ENCODE measurements at places on chromosomes 1 and 21.
A peak's percentile ranks its signal among the peaks of the same experiment; 100 is the strongest.

DNA sequence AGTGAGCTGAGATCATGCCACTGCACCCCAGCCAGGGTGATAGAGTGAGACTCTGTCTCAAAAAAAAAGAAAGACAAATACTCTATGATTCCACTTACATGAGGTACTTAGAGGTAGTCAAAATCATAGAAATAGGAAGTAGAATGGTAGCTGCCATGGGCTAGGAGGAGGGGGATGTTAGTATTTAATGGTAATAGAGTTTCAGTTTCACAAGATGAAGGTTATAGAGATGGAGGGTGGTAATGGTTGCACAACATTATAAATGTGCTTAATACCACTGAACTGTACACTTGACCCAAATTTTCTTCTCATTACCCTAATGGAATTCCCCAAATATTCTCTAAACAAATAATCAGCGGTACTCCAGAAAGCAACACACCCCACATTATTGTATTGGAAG is 12.8 kb downstream of the EIF2B3 start:
- DNase-seq = no peak

DNA sequence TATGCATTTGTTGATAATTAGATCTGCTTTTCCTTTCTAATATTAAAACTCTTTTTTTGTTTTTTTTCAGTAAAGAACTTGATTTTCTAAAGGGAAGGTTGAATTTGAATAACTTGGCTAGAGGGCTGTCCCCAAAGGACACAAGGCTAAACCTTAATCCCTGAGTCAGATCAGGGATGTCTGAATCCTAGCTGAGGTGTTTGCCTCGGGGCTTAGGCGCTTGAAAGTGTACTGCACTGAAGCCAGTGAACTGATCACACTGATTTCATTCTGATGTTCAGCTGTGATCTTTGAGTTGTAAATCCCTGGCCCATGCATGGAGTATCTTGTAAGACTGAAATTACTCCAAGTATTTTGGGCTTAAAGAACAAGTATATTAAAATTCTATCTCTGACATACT is 42.8 kb downstream of the MTR start:
- no peak for DNase-seq

- DNase-seq = no peak
Measured at GRCh38 chr1:226960256-226960655, 20.2 kb downstream of the COQ8A start.

DNA sequence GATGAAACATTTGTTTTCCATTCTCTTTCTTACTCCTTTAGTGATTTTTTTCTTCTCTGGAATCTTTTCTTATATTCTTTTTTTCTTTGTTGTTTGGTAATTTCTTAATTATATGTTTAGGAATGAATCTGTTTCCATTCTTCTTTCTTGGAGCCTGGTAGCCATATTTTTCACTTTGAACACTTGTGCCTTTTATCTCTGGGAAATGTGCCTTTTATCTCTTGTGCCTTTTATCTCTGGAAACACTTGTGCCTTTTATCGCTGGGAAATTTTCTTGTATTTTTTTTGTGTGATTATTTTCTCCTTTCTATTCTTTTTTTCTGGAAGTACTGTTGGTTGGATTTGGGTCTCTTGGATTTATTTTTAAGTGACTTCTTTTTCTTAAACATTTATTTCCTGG is 118.2 kb downstream of the LEPR start:
- no peak for DNase-seq

DNA sequence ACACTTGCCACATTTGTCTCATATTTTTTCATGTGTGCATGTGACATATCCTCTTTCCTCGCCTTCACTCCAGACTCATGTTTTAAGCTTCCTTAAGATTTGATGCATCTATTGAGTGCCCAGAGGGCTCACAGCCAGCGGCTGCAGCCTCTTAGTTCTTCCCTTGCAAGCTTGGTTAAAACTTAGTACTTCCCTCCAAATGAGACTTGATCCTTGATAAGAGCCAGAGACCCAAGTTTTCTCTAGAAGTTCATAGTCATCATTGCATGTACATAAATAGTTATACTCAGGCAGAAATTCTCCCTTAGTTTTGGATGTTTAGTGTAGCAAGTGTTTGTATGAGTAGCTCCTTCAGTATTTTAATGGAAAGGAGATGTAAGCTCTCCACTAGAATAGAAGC is 337.6 kb upstream of the B3GALT2 start:
- DNase-seq = no peak

- DNase-seq = no peak
Measured at GRCh38 chr1:51989582-51990477, 670 bp downstream of the RAB3B start.

GRCh38 chr1:220283625-220284024 is 11.4 kb upstream of the RAB3GAP2 start:
- DNase-seq = no peak

DNA sequence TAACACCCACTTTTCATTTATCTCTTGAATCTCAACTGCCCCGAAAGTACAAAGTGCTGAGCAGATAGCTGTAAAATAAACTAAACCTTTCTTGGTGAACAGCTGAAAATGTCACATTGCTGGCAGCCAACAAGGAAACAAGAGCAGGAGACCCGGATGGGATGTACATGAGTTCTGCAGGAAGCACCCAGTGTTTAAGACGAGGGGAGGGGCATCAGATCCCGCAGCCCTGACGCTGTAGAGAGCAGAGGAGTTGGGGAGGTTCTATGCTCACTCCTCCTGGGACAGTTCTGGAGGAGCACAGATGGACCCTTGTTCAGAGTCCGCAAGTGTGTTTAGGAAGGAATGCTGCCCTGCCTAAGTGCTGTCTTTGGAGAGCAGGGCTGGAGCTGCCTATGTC is 32.0 kb upstream of the EPHA8 start:
- DNase-seq = no peak

DNA sequence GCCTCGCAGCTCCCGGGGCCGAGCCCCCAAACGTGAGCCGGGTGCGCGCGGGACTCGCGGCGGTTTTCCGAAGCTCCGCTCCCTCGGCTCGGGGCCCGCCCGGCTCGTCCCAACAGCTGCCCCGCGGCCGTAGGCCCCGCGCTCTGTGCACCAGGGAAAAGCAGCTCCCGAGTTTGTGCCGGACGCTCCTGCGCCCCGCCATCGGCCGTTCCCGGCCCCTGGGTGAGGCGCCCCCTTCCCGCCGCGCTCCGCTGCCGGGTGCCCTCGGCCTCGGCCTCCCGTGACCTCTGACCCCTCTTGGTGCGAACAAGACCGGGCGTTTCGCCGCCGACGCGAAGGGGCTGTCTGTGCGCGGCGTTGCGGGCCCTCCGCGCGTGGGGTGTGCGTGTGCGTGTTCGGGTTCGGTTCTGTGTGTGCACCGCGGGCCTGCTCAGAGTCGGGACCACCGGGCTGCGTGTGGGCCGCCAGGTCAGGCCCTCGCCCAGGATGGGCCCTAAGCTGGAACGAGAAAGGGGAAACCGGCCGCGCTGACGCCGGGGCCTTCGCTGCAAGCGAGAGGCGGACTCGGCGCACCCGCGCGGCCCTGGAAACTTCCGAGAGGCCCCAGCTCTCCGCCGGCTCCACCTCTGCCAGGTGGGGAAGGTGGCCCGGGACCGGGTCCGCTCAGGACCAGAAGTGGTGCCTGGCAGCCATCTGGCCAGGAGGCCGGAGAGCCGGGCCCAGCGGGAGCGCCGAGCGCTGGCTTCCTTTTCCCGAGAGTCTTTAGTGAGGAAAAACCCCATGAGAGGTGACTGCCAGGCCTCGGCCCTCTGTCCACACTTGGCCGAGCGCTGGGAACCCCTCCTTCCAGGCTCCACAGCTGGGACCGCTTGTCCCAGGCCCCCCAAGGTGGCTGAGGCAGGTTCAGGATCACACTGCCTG is 1.9 kb downstream of the PRDM16 start:
- no peak for DNase-seq

DNA sequence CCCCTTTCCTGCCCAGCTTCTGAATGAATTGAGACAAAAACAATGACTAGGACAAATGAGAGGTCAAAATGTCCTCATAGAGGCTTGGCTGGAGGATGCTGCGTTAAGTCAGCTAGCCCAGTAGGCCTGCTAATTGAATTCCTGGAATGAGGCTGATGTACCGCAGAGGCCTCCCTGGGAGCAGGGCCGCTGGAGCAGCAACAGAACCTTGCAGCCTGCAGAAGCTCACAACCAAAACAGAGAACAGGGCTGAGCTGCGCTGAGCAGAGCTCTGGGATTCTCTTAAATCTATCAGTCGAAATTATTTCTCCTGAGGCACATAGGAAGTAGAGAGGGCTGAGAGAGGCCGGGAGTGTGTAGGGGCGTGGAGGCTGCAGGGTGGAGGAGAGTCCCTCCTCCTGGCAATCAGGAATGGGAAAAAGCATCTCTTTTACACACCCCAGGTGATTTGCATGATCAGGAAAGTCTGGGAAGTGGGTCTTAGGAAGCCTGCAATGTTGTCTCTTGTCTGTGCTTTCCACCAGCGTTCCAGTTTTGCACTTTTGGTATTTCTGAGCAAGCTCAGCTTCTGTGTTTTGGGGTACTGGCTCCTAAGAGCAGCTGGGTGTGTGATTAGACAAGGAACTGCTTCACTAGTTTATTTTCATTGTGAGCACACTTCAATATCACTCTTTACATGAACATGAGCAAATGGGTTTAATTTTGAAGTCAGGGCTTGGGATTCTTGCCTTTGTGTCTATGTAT is 66.5 kb downstream of the RYR2 start:
- no peak for DNase-seq

- no peak for DNase-seq
Measured at GRCh38 chr1:26277261-26277661, 2.6 kb upstream of the SH3BGRL3 start.

GRCh38 chr1:13664451-13664850 is 35.5 kb upstream of the PRDM2 start:
- no peak for DNase-seq

DNA sequence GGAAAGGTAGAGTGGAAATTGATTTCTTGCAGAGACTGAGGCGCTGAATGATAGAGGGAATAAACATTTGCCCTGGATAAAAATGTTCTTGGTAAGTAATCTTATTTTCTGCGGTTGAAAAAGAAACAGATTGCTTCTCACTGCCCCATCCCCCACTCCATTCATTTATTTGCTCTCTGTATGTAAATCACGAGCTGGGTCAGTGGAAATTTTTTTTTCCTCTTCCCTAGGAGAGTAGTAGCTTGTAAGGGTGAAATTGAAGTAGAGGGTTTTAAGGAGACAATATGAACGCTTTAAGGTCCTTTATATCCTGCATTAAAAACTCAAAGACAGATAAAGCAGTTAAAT is 1.4 kb upstream of the BRINP3 start:
- no peak for DNase-seq

DNA sequence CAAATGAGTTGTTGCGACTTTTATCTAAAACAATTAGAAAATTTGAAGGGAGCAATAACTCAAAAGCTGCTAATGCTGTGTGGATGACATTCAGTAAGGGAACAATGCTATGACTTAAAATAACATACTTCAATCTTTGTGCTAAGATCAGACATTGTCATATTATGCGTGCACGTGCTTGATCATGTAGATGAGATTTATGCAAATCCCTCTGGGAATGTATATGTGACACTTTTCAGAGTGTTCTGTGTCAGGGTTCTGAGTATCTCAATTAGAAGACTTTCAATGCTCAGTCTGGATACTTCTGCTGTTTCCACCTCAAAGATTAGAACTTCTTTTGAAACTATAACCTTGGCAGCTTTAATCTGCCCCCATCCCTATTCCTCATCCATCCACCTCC is 18.6 kb upstream of the POU2F1 start:
- no peak for DNase-seq

DNA sequence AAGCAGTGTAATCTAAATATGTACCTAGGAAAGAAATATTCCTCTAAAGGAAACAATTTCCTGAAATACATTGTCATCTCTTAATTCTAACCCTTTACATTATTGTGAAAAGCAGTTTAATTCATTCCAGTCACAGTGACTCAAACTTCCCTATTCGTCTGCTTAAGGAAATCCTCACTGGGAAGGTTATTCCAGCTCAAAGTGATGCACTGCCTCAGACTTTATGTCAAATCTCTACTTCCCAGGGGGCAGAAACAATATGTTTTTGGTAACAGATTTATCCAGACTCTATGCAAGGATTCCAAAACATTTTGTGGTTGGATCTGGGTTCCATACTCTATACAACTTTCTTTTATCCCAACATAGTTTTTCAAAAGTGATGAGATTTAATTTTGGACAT is 145.2 kb downstream of the NTMT2 start:
- no peak for DNase-seq

GRCh38 chr21:17514124-17514845 is 1.4 kb downstream of the CXADR start:
- DNase-seq = no peak

- DNase-seq = no peak
Measured at GRCh38 chr1:160144921-160145320, 6.5 kb upstream of the ATP1A4 start.

DNA sequence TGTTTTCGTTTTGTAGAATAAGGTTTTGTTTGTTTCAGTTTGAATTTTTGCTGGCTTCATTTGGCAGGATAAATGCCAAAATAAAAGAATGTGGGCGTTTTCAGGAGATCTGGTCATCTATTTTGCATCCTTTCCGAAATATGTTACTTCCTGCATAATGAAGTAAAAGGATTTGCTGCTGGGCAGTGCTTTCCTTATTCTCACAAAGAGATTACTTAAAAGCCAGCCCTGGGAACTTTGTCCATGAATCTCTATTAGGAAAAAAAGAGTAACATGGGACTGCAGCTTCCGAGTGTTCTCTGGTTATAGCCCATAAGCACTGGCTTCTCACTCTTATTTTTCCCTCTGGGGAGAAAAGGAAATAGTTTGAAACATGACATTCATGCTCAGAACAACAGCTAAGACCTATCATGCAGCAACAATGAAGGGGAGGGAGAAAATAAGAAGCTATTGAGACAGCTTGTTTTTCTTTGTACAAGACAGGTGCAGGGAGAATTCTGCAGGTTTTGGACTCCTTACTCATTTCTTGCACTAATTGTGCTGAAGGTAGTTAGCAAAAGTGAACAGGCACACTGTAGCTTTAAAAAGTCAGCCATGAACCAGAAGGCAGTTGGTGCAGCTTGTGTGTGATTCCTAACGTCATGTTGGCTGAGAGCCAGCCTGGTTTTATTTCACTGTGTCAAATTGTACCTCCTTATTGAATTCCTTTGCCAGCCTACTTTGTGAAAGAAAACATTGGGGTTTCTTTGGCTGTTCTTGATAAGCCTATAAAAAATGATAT is at the start of gene SAMD13:
Gene SAMD13 (plus strand): TSS at position 705 of the 781 bp plus-strand sequence. CDS start 1,527 bp downstream, outside the sequence.
- peak; percentile 15 for DNase-seq

GRCh38 chr1:18646786-18647410 is 16.3 kb downstream of the PAX7 start:
- DNase-seq = no peak

GRCh38 chr1:25140073-25140797 is 92.1 kb downstream of the SYF2 start:
- no peak for DNase-seq

DNA sequence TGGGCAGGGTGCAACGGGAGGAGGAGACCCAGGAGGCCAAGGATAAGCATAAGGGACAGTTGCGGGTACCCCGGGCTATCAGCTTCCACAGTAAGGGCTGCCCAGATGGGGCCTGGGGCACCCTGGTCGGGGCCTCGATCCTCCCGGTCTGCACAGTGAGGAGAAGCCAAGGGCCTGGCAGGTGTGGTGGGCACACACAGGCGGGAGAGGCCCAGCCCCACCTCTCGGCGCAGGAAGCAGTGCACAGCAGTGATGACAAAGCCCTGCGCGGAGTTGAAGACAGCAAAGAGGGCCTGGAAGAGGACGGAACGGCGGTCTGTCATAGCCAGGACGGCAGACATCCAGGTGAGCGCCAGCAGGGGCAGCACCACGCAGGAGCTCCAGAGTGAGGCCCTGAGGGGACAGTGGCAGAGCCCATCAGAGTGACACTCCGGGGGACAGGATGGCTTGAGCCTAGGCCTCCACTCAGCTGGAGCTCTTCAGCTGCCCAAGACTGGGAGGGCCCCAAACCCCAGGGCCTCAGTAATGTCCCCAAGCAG is 29.0 kb upstream of the COL16A1 start:
- DNase-seq = no peak

- DNase-seq = no peak
Measured at GRCh38 chr21:39016740-39017315, 166.4 kb downstream of the PSMG1 start.
